ENCODE measurements at places on chromosomes 7 and 10.

DNA sequence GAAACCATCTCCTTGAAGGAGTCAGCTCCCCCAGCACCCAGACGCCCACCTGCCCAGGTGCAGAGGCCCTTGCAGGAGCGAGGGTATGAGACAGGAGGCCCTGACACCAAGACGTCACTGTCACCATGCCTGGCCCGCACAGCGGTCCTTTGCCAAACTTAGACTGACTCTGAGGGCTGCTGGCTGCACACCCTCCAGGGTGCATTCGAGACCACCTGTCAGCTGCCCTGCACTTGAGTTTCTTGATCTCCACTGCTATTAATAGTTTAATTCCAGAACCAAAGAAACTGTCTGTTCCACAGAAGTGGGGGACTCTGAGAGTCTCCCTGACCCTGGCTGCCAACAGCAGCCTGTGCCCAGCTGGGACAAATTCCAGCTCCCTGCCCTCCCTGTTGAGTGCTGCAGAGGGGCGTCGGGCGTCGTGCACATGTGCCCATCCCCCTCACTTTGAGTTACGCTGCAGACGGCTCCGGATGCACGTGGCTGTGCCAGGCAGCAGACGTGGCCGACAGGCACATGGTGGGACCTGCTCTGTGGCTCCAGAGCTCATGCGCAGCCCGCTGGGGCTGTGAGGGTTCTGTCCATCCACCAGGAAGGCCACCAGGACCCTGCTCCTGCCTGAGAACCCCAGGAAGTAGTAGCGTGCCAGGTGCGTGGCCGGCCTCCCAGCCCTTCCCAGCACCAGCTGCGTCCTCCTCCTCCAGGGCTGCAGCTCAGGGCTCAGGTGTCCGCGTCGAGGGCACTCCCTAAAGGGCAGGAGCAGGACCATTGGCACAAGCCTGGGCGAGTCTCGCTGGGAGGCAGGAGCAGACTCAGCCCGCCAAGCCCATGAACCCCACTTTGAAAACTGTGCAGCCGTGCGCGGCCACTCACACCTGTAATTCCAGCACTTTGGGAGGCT is 24.8 kb downstream of the ELFN1 start:
- no peak for DNase-seq

DNA sequence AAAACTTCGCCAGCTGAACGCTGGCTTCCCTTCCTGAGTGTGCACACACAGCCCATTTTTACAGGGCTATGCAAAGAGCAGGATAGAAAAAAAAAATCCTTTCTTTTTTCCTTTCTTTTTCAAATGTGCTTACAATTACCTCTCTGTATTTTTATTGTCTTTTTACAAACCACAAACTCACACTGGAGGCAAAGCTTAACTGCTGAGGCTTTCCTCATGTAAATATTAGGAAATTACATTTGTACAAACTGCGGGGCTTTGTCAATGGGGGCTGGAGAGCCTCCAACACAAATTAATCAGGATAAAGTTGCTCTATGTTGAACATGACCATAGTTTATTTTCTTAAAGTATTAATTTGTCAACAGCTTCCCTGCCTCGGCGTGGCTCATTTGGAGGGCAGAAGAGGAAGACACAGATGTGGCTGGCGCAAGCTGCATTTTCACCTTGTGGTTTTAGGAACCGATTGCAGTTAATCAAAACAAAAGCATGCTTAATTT is 411.7 kb upstream of the MKI67 start:
- DNase-seq = no peak

DNA sequence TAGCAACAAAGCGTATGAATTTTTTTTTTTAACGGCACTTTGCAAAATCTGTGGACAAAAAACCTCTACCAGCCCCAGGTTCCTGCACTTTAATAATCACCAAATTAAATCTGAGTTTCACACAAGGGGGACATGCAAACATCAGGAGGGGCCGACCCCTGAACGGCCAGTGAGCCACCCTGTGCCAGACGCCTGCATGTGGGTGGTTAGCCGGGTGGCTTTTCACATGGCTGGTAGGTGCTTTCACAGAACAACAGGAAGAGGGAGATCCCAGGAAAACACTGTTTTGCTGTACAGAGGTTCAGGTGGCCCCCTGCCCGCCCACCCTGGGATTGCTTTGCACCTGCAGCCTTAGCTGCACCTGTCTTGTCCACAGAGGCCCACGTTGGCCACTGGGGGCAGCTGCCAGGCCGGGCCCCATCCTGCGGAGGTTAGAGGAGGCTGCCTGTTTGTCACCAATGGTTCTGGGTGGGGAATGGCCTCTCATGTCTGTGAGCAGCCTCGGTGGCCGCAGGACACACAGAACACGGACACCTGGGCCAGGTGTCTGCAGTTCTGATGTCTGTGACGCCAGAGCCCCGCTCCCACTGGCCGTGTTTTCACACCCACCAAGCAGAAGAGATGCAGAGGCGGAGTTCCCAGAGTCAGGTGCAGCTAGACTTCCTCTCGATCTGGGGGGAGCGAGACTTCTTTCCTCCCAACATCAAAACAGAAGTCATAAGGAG is 107.7 kb downstream of the FAM53B start:
- no peak for DNase-seq

- no peak for DNase-seq
Measured at GRCh38 chr10:76172020-76172419, 740.6 kb downstream of the LRMDA start.

GRCh38 chr10:12271210-12271540 is 75.2 kb downstream of the CDC123 start:
- no peak for DNase-seq

DNA sequence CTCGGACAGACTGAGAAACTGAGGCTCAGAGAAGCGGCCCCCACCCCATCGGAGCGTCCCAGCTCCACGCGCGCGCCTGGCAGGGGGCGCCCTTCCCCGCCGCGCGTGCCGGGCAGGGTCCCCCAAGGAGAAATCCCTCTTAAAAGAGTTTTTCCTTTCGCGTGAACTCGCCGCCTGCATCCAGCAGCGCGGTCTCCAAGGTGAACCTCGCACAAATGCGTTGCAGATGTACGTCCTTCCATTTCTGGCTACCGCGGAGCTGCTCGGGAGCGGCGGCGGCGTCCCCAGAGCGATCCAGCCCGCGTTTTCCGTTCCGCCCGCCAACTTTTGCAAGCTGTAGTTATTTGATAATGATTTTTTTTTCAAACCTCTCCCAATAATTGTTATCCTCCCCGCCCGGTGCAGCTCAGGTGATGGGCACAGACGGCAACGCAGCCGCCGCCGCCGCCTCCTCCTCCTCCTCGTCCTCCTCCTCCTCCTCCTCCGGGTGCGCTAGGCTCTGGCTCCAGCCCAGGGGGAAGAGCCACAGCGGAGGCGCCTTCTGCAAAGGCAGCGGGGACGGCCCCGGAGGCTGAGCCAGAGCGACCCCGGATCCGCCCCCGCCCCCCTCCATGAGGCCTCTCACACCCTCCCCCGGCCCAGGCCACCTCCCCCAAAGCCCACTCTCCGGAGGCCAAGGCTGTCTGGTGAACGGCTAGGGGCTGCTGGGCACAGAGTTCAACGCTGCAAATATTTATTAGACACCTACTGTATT is 74.0 kb upstream of the CUX1 start:
- DNase-seq = no peak

DNA sequence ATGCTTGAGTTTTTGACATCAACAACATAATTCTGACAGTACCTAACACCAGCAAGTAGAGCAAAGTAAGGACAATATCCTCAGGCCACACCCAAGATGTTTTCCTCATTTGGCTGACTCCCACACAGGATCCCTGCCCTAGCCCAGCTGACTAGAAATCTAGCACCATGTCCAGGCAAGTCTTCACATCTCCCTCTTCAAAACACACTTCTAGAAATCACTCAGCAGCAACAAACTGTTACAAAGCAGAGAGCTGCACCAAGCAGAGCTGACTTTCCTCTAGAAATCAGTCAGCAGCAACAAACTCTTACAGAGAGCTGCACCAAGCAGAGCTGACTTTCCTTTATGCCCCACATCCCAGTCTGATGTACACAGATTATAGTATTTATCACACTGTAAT is 7.7 kb downstream of the TMEM168 start:
- no peak for DNase-seq

DNA sequence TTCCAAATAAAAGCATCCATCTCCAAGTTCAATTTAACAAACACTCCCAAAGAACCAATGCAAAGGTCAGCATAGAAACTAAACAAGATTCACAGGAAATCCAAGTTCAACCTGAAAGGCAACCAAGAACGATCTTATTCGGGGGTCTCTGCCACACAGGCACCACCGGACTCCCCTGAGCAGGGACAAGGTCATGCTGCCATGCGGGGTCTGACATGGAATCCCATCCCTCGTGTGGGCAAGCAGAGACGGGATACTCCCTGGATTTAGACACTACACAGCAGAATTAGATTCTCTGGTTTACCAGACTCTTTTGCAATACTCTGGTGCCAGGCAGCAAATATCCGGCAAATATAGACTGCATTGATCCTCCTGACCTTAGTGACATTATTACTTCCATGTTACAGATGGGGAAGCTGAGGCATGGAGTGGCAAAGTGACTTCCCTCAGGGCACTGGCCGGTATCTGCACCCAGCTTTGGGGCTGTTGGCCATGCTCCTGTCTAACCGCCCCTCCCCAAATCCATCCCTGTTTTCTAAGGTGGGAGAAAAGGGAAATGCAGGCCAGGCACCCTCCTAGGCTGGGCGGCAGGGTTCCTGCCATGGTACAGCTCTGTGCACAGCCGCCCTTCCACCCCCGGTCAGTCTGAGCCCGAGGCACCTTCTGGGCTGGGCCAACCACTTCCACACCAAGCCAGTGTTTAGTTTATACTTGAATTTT is 111.8 kb downstream of the VIPR2 start:
- DNase-seq = no peak

GRCh38 chr10:130820880-130821482 is 490.5 kb downstream of the TCERG1L start:
- DNase-seq = no peak

DNA sequence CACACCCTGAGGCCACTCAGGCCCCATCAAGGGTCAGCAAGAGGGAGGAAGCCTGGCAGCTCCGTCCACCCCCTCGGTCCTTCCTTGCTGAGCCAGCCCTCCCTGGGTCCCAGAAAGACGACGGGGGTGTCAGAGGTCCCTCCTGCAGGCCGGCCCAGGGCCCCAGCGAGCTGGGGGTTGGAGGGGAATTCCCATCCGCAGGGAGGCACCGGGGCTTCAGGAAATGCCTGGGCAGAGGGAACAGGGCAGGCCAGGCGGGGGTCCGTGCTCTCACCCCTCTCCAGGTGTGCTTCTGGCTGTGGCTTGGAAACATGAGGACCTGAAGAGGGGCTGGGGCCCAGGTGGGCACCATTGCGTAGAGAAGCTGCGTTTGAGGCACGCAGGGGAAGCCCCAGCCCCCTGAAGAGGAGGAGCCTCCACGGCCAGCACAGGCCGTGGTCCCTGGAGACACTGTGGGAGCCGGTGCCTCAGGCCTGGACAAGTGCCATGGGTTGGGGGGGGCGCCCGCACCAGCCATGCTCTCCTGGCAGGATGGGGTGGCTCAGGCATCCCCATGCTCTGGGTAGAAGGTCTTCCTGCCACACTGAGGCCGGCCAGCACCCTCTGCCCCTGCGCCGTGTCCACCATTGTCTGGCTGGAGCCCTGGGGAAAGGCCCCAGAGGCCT is 66.7 kb downstream of the PDGFA start:
- no peak for DNase-seq

- DNase-seq = no peak
Measured at GRCh38 chr7:27131390-27131819, 848 bp upstream of the HOXA4 start.

DNA sequence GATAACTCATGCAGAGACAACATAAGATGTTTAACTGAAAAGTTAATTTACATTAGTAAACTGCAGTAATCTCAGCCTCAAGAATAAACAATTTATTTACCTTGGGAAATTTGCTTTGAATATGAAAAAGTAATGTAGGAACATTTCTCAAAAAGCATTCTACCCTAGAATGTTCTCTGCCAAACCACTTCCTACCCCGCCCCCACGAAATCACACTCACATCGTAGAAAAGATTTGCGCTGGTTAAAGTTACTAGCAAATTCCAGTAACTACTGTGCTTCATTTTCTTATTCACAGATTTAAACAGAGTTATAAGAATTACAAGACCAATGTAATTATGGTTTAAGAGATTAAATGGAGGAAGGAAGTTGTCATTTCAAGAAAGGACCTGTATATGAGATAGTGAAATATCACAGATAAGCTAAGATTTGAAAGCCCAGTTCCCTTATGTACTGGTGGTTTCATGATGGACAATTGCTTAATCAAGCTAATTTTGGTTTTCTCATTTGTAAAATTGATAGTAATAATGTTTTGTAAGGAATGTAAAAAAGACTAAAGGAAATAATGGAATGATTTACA is 175.4 kb downstream of the GNAI1 start:
- no peak for DNase-seq

DNA sequence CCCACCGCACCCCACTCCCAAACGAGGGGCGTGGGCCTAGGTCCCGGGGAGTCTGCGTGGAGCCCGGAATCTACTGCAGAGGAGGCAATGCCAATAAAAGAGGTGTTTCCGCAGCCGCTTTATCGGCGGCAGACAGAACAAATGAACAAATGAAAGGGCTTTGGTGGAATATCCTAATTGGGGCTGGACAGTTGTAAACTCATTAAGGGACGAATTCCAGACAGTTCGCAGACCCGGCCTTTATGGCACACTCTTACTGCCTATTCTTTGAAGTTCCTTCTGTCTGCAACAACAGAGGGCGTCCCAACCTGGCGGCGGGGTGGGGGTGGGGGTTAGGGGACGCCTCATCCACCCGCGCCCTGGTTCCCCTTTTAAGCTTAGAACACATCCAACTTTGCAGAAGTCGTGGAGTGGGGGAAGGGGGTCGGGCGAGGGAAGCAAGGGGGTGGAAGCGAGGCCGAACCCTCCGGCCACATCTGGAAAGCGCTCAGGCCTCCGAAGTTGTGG is 4.1 kb downstream of the HOXA9 start:
- DNase-seq = no peak

GRCh38 chr10:121071901-121072300 is 220.7 kb downstream of the WDR11 start:
- no peak for DNase-seq

DNA sequence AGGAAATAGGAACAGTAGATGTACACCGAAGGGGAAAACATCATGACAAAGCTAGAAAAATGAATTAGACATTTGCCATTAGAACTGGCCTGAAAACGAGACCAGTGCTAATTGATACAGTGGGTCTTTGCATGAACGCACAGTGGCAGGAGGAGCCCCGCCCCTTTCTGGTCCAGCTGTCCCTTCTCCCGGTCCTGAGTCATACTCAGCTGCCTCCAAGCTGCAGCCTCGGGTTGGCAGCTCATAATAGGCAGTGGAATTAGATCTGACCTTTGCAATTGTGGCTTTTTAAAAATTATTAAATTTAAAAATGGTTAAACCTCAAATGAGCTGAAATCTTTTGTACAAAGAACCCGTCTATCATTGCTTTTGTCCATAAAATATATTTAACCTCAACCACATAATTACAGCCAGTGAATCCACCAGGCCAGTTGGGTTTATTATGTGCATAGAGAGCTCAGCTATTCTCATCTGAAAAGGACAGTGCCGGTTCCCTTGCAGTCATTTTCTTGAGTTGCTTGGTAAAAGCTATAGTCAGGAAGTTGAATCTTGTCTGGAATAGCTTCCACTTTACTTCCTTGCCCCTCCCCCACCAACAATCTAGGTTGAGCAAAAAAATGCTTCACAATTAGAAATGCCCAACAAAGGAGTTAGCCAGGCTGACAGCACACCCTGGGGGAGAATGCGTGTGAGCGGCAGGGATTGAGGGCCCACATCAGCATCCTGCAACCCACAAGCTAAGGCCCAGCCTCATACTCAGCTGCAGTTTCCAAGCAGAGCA is 147.1 kb downstream of the BUB3 start:
- DNase-seq = no peak
